ENCODE measurements at places on chromosomes 3 and 15. TPM values are rescaled to one million over a fixed set of nuclear protein-coding genes. Genes with fewer than 3 reads are reported as not detected.

The DUOXA1 gene
- 1.0 TPM for polyA plus RNA-seq

The IMPDH2 gene
- polyA plus RNA-seq: 95.0 TPM

The NR1D2 gene
- 14.5 TPM for polyA plus RNA-seq

The CD200 gene
- 6.3 TPM for polyA plus RNA-seq

The LRRC31 gene
- 0.15 TPM for polyA plus RNA-seq

The CCR2 gene
- polyA plus RNA-seq: 2.7 TPM
